ENCODE measurements at places on chromosomes 5 and 9.

GRCh38 chr5:109823597-109823996 lies 133.9 kb downstream of the MAN2A1 start:
- DNase-seq = no peak

DNA sequence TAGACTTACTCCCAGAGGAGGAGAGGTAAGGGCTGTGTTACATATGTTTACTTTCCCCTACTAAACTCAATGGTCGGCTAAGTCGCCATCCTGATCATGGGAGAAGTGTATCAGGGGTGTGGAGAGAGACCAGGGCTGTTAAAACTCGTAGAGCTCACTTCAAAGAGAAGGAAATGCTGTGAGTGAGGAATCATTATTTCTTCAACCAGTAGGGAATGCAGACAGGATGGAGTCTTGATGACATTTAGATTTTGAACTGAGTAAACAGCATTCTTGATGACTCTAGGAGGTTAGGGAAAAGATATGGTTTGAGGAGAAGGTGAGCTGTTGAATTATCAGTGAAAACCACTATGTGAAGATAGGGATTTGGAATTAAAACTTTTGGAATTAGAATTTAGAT lies 17.3 kb downstream of the RECK start:
- DNase-seq = no peak

GRCh38 chr9:28770827-28771226 lies 1197.5 kb upstream of the C9orf72 start:
- no peak for DNase-seq

DNA sequence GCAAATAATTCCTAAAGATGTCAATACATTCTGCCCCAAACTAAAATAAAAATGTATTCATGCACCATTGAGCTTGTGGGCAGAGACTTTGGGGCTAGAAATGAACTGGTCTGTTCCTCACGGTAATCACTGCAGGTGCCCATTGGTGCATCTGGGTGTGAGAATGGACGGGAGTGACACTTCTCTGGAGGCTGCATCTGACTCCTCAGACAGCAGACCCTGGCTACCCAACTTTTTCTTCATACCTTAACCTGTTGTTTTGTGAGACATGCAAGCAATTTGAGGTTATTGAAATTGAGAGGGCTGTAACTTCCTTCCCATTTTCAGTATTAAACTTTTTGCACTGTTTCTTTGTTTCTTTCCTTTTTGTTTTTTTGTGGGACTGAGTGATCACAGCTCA lies 333.4 kb downstream of the ICE1 start:
- no peak for DNase-seq

DNA sequence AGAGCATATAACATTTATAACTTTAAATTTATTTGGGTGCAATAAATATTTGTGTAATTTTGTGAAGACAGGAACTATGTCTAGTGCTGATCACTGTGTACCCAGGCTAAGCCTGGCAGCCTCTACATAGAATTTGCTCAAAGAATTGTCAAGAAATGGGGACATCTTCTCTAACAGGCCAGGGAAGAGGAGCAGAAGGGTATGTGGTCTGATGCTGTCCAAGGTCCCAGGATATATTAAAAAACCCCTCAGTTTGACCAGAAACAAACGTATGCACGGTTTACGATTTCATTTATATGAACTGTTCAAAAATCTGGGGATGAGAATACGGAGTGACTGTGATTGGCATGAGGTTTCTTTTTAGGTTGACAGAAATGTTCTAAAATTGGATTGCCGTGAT lies 55.9 kb downstream of the MAT2B start:
- no peak for DNase-seq

DNA sequence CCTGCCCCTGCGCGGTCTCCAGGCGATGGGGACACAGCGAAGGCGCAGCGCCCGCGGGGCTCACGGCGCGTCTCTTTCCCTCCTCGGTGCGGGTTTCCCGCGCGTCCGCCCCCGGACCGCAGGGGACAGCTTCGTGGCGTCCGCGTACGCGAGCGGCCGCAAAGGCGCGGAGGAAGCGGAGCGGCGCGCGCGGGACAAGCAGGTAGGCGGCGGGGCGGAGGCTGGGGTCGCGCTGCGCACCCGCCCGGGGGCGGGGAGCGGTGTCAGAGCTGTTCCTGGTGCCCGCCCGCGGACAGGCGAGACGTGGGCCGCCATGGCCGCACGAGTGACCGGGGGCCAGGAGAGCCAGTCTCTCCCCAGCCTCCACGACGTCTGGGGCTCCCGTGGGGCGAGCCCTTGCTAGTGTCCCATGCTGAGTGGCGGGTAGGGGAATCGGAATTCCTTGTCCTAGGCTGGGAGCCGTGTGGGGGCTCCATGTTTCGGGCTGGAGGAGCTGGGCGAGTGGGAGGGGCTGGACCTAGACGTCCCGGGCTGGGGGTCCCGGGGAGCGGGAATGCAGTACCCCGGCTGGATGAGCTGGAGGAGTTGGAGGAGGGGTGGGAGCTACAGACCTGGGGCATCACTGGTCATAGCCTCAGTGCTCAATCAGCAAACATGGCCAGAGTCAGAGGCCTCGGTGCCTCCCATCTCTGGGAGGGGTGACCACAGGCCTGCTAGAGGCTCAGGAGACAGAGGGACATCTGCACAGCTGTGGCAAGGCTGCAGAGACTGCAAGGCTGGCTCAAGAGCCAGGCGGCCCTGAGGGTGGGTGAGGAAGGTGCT lies 968 bp downstream of the NKD2 start:
- no peak for DNase-seq

Data from NCI-H1417 treated with DMSO at 0.1 percent for 48 hours (cell line).